Activated CD8-positive, alpha-beta T cell treated with anti-CD3 and anti-CD28 coated beads for 36 hours (primary cell): ENCODE measurements at places on chromosomes 4 and X.
A peak's percentile ranks its signal among the peaks of the same experiment; 100 is the strongest.

- no peak for DNase-seq
Measured at GRCh38 chr4:124903995-124904722, 191.6 kb upstream of the ANKRD50 start.

GRCh38 chrX:53031380-53031779 is 17.2 kb upstream of the GPR173 start:
- no peak for DNase-seq

DNA sequence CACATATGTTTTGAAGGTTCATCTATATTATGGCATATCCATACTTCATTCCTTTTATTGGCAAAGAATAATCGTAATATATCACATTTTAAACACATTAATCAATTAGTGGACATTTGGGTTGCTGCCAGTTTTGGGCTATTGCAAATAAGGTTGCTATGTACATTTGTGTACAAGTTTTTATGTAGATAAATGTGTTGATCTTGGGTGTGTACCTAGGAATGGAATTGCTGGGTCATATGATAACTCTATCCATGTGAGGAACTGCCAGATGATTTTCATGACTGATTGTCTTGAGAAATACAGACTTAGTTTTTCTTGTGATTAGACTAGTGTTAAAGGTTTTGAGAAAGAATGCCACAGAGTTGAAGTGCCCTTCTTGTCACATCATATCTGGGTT is 99.2 kb upstream of the RAB40AL start:
- DNase-seq: no peak

- DNase-seq: no peak
Measured at GRCh38 chr4:159106636-159107035, 3.8 kb downstream of the RAPGEF2 start.

GRCh38 chrX:155115174-155115819 is 44.0 kb downstream of the BRCC3 start:
- no peak for DNase-seq

DNA sequence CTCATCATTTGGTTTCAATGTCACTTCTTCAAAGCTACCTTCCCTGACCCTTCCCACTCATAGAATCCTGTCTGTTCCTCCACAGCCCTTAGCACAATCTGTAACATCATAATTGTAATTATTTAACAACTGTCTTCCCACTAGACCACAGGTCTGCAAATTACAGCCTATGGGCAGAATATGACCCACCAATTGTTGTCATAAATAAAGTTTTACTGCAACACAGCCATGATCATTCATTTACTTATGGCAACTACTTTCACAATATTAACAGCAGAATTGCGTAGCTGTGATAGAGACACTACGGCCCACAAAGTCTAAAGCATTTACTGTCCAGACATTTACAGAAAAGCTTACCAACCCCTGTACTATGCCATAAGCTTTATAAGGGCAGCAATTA is 15.9 kb downstream of the USP46 start:
- DNase-seq: no peak

GRCh38 chrX:154718616-154719015 is 32.3 kb downstream of the GAB3 start:
- DNase-seq: no peak

- DNase-seq: no peak
Measured at GRCh38 chr4:126965877-126966276, 666.9 kb upstream of the INTU start.

DNA sequence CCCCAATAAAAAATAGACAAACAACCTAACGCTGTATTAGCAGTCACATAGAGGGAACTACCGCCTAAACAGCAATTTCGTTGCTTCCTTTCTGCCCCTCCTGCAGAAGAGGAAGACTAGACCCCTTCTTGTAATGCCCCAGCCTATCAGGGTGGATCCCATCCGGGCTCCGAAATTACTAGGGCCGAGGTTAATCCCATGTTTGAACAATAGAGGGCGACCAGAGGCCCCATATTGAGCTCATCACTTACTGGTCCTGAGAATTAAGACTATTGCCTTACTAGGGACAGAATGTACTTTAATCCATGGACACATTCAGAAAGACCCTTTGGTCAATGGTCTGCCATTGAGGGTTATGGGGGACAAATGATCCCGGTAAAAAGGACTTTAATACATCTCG is 11.8 kb upstream of the ZNF630 start:
- DNase-seq: peak; percentile 66

GRCh38 chrX:153445106-153445855 is 575 bp downstream of the TREX2 start:
- no peak for DNase-seq

DNA sequence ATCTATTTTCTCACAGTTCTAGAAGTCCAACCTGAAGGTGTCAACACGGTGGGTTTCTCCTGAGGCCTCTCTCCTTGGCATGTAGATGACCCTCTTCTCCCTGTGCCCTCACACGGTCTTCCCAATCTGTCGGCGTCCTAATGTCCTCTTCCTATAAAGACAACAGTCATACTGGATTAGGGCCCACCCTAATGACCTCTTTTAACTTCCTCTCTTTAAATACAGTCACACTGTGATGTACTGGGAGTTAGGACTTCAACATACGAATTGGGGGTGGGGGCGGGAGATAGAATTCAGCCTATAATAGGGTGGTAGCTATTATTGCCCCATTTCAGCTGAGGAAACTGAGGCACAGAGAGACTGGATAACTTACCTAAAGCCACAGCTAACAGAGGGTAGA is 70.2 kb downstream of the SMIM20 start:
- DNase-seq: no peak

DNA sequence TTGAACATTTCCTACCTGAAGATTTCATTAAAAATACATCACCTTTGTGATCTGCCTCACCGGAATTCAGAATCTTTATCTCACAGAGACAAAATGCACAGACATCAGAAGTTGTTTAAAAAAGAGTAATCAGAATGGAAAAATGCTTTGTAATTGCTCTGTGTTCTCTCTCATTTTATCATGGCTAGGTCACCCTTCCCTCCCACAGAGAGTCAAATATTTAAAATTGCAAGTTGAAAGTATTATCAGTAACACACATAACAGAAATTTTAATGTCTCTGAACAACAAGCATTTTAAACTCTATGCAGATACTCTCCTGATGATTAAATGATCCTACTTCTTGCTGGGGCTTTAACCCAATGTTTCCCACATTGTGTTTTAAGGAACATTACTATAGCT is 362.0 kb downstream of the CBLL2 start:
- no peak for DNase-seq

- DNase-seq: no peak
Measured at GRCh38 chrX:95728446-95728845, 956.2 kb upstream of the DIAPH2 start.

GRCh38 chr4:13524504-13525243 is 19.6 kb downstream of the NKX3-2 start:
- DNase-seq: no peak

DNA sequence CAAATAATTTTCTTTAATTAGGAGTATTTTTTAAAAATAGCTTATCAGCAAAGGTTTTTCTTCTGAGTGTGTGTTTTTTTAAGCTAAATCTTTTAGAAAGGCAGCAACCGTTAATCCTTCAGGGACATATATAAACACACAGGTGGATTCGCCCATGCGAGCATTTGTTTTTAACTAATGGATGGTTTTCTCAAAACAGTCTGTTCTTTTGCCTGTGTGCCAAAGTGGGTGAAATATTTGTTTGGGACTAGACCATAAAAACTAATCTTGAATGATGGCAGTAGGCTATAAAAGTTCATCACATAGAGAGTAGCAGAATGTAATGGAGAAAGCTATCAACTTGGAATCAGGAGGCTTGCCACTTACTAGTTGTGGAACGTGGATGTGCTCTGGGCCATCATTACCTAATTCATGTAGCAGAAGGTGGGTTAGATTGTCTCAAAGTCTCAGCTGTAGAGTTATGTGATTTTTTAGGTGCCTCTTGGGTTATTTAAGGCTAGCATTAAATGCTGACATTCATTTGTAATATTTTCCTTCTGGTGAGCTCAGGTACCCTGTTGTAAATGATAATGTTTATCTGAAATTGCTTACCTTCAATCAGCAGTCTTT is 7.4 kb upstream of the TAPT1 start:
- no peak for DNase-seq

GRCh38 chr4:22196551-22196950 is 248.0 kb upstream of the KCNIP4 start:
- no peak for DNase-seq

DNA sequence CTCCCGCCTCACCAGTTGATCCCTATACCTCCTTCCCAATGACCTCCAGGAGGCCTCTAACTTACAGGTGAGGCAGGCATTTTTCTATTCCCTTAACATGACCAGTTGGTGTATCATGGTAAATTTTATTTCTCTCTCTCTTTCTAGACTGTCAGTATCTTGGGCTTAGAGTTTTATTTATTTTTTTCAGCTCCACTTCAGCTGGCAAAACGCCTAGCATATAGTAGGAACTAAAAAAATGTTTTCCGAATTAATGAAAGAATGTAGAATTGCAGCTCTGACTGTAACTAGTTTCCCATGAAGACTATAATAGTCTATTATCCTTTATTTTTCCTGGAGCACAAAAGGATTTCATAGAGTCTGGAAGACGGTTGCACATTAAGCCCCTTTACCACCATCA is 84.8 kb downstream of the PDE5A start:
- no peak for DNase-seq

GRCh38 chr4:101660607-101661006 is 129.9 kb upstream of the BANK1 start:
- DNase-seq: no peak

DNA sequence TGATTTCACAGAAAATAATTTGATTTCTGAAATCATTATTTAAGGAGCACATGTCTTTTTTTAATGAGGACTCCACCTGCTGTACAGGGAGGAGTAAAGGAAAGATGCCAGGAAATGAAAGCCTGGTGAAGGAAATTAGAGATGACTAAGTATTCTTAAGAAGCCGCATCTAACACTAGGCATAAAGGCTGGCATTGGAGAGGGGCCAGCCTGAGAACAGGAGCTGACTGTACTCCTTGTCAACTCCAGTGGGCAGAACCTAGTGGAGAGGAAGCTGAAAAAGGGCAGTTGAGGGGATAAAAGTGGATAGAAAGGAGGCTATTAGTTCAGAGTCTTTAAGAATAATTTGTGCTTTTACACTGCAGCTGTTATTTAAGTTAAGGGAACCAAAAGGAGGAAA is 393.0 kb downstream of the PPP1R2C start:
- DNase-seq: no peak

- DNase-seq: no peak
Measured at GRCh38 chr4:139770361-139770760, 104.7 kb downstream of the MGST2 start.

DNA sequence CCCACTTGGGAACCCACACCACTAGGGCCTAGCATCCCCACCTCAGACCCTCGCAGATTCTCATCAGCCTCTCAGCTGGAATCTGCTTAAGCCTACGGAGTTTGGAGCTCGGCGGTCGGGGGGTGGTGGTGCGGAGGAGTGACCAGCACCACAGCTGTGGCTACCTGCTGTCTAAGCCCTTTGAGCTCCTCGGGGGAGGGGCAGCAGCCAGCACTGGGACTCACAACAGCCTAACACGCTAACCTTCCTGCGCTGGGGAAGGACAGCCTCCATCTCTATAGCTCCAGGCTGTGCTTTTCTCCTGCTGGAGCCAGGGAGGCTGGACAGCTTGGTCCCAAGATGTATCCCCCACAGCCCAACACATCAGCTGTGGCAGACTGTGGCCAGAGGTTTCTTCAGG is 281.5 kb downstream of the USP46 start:
- DNase-seq: no peak

- DNase-seq: peak; percentile 46
Measured at GRCh38 chr4:89222170-89222569, 85.4 kb downstream of the GPRIN3 start.

DNA sequence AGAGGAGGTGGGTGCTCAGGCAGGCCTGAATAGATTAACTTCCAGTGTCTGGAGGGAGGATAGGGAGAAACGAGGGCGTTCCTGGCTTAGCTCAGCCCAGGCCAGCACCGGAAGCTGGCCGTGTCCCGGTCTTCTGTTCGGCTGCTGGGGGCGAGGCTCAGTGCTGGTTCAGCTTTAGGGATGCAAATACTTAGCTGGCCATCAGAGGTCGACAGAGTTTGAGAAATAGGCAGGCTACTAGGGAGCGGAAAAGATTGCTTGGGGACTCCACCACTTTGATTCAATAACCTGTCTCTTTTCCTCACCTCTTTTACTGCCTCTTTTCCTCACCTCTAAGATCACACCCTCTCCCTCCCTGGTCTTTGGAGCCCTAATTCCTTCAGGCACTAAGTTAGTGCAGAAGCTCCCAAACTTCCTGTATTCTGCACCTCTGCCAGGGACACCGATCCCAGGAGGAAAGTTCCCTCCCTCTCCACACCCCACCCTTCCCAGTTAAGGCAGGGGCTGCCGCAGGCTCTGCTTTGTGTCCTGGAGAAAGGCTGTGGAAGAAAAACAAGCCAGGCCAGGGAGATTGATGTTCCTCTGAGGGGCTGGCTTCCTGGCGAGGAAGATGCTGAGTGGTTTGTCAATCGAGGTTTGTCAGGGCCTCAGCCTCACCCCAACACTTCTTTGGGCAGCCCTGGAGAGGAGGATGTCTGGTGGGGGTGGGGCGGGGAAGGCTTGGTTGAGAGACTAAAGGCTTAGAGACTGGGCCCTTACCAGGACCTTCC is 6.0 kb upstream of the EFNB1 start:
- DNase-seq: peak; percentile 39

- DNase-seq: no peak
Measured at GRCh38 chr4:73308286-73308685, 49.7 kb upstream of the ANKRD17 start.

- peak; percentile 74 for DNase-seq
Measured at GRCh38 chrX:48683411-48683982, at the start of gene WAS. TSS of gene WAS (plus strand) at chrX:48683799. CDS start at chrX:48683854, 55 bp downstream.
